ENCODE measurements at places on chromosomes 1 and 21. TPM values are rescaled to one million over a fixed set of nuclear protein-coding genes. Genes with fewer than 3 reads are reported as not detected.

Gene KRTAP21-2
- total RNA-seq, result not detected

Gene NKAIN1
- total RNA-seq, result 0.20 TPM

Gene MARK1
- total RNA-seq, result 1.0 TPM

DNA sequence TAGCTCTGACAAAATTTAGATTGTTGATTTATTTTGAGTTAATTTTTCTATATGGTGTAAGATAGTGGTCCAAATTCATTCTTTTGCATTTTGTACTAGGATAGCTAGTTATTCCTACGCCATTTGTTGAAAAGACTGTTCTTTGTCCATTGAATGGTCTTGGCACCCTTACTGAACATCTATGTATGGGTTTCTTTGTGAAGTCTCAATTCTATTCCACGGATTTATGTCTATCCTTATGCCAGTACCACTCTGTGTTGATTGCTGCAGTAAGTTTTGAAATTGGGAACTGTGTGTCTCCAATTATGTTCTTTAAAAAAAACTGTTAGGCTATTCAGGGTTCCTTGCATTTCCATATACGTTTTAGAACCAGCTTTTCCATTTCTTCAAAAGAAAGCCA is 145.7 kb downstream of the ZNF644 start:
- no peak for DNase-seq

DNA sequence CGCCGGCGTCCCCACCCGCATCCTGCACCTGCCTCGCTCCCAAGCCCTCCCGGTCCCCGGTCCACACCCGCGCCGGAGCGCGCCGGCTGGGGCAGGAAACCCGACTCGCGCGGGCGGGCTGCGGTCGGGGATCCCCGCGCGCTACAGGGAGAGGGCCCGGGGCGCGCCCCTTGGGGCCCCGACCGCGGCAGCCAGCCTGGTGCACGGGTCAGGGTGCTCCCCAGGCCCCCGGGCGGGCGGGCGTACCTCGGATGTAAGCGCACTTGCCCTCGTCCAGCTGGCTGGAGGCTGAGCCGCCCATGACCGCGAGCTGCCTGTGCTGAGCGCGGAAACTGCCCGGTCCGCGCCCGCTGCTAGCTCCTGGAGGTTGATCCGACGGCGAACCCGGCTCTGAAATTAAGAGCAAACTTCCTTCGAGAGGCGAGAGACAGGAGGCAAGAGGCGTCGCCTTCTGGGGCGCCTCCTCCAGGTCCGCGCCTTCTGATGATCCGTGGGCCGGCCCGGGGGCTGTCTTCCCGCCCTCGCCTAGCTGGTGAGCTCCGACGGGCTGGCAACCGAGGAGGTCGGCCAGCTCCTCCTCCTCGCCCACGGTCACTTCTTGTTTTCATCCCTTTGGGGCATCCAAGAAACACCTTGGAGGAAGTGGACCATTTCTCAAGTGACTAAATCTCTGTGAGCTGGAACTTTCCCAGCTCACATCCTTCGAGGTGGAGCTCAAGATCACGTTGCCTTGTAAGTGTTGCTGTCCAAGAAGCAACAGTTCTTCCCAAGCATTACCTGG is at the start of gene NIBAN1:
Gene NIBAN1 (minus strand): TSS at position 453 of the 781 bp plus-strand sequence. CDS start 152 bp downstream, at position 301.
- DNase-seq, result peak; percentile 61

DNA sequence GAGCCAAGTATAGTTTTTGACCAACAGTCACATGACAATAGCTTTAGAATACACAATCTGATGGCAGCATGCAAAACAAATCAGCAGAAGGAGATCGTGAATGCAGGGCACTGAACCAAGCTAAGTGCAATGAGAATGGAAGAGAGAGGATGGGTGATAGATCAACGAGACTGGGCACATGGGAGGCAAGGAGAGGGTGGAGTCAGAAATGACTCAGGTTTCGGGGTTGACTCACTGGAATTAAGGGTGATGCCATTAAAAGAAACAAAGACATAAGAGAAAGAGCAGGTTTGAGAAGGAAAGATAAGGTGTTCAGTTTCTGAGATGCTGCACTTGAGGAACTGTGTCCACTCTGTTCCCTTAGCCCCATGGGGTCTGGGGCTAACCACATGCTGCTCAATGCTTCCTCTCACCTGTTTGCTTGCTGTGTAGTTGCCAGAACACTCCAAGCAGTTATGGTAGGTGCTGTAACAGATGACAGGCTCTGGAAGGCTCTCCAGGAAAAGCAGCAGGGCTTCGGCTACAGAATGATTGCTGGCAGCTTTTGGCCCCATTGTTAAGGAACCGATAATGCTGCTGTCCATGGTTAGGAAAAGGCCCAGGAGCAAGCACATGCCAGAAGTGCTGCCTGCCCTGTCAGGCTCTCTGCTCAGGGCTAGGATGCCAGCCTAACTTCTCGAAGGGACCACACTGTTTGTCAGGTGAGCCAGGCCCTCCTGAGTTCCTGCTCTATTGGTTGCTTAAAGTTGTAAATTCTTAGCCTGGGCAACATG is 6.1 kb upstream of the MTF1 start:
- DNase-seq, result no peak

DNA sequence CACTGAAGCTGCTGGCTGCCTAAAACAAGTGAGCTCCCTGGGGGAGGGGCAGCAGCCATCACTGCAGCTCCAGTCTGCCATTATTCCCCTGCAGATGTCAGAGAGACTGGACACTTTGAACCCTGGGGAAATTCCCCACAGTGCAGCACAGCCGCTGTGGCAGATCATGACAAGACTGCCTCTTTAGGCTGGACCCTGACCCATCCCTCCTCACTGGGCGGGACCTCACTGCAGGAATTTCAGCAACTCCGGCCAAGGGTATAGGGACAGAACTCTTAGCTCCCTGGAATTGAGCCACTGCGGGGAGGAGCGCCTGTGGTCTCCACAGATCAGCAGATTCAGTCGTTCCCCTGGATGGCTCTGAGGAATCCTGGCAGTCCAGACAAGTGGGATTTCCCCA is 964.6 kb downstream of the BRINP3 start:
- no peak for DNase-seq

DNA sequence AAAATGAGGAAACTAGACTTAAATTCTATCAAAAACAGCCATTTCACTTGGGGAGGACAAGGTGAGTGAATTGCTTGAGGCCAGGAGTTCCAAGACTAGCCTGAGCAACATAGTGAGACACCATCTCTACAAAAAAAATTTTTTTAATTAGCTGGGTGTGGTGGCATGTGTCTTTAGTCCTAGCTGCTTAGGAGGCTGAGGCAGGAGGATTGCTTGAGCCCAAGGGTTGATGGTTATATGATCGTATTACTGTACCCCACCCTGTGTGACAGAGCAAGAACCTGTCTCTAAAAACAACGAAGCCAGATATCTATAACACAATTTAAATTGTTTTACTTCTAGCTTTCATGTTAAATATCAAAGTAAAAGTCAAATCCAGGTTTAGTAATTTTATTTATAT is 126.1 kb upstream of the HP1BP3 start:
- DNase-seq, result no peak

GRCh38 chr1:192809307-192810252 is 741 bp downstream of the RGS2 start:
- DNase-seq, result peak; percentile 53

- no peak for DNase-seq
Observed at GRCh38 chr1:238469146-238469631, 578.5 kb upstream of the ZP4 start.

Gene SYT2
- total RNA-seq, result 0.42 TPM

GRCh38 chr1:181140891-181141290 is 52.4 kb downstream of the IER5 start:
- no peak for DNase-seq

GRCh38 chr1:26358411-26359384 is 4.8 kb upstream of the CRYBG2 start:
- DNase-seq, result peak; percentile 88

Gene TMOD4
- 1.2 TPM for total RNA-seq

- no peak for DNase-seq
Observed at GRCh38 chr1:72526926-72527325, 244.6 kb upstream of the NEGR1 start.

DNA sequence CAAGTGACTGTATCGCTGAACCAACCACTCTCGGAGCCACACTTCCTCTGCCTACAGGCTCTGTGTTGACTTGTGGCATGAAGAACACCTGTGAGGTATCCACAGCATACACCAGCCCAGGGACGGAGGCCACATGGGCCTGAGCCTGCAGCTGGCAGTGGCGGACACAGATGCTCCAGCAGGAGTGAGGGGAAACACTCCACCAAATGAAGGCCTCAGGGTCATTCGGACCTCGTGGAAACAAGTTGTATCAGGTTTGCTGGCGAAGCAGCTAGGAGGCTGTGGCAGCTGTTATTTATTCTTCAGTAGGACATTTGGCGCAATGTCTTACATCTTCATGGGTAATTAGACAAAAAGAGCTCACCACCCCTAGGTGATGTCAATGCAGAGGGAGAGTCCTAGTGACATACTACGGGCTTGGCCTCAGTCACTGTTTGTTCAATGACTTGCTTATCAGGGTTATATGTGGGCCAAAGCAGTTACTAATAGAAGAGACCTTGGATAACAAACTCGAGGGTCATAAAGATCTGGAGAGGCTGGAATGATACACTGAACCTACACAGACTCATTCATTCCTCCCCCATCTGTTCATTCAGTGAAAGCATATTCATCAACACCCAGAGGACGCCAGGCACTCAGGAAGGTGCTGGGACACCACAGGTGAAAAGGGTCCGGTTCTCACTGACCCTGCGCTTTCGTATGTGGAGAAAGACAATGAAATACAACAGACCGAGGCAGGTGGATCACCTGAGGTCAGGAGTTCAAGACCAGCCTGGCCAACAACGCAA is 11.6 kb upstream of the ETS2 start:
- DNase-seq, result no peak

Gene HEYL
- total RNA-seq, result 1.9 TPM

Gene ZCCHC17
- total RNA-seq, result 19.4 TPM

- no peak for DNase-seq
Observed at GRCh38 chr1:217524787-217525520, 105.9 kb downstream of the GPATCH2 start.

DNA sequence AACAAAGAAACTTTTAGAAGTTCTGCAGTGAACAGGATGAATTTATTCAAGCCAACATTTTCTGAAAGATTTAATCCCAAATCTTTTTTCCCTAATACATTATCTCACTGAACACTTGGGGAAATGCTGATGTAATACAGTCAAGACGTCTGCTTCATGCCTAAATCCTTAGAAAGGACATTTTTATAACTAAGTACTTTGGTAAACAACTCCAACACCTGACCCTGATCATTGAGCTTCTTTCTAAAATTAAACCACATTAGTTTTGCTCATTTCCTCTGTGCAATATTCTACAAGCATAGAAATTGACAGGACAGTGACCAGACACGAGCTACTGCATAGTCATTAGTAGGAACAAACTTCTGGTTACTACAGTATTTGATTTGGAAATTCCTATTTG is 183.5 kb downstream of the TPR start:
- DNase-seq, result no peak

- no peak for DNase-seq
Observed at GRCh38 chr1:6462412-6463119, 3.4 kb downstream of the TNFRSF25 start.

Gene RHOU
- total RNA-seq, result 43.6 TPM

Gene RAB25
- 203 TPM for total RNA-seq

GRCh38 chr1:93907718-93908117 is 1.5 kb downstream of the GCLM start:
- DNase-seq, result peak; percentile 20

DNA sequence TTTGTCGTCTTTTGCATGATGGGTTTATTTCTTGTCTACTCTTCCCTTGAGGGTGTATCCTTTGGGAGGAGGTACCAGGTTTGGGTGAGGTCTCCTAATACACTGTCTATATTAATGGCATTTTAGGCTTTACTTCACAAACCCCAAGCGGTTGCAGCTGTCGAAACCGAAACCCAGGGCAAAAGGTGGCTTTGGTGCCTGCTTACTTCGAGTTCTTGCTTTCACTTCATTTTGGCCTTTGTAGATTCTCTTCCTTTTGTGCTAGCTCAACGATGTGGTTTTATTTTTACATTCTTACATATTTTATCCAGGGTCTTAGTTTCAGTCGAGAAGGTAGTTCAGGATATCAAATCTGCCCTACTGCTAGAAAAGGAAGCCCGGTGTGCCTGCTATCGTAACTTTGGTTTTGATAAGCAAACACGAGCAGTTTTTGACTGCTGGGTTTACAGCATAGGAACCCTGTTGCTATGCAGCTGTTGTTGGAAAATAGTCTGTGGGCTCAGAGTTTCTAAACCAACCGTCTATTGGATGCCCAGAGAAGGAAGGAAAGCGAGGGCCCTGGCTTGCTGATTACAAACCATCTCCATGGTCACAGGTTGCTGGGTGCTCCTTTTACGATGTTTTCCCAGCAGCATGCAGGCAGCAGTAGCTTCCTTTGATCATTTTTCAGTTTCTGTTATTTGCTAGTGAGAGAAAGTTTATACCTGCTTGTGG is 9.8 kb upstream of the TSPAN2 start:
- peak; percentile 59 for DNase-seq

Gene AK5
- total RNA-seq, result 0.36 TPM

- DNase-seq, result no peak
Observed at GRCh38 chr1:19091196-19091953, 118.7 kb downstream of the UBR4 start.

- DNase-seq, result no peak
Observed at GRCh38 chr1:42866549-42866948, 20.1 kb downstream of the ZNF691 start.

Gene CD5L
- total RNA-seq, result not detected

- peak; percentile 94 for DNase-seq
Observed at GRCh38 chr1:53945433-53946251, at the start of gene IFT25. Gene IFT25 (minus strand): TSS chr1:53945699. CDS start chr1:53940082, 5,617 bp downstream.

Gene CELA3B
- 2.0 TPM for total RNA-seq

- DNase-seq, result no peak
Observed at GRCh38 chr1:7967651-7968050, 6.1 kb downstream of the PARK7 start.

Gene ARPC5
- total RNA-seq, result 169 TPM

GRCh38 chr1:118783095-118783758 is 204.9 kb downstream of the TBX15 start:
- no peak for DNase-seq

Gene ZBED6
- total RNA-seq, result 24.4 TPM

- no peak for DNase-seq
Observed at GRCh38 chr21:43354666-43355065, 72.3 kb downstream of the SIK1 start.

Gene ANKRD65
- total RNA-seq, result 0.76 TPM

Gene PPM1J
- 1.1 TPM for total RNA-seq

Gene ETV3L
- total RNA-seq, result not detected
